ENCODE measurements at places on chromosomes 7 and 10.

DNA sequence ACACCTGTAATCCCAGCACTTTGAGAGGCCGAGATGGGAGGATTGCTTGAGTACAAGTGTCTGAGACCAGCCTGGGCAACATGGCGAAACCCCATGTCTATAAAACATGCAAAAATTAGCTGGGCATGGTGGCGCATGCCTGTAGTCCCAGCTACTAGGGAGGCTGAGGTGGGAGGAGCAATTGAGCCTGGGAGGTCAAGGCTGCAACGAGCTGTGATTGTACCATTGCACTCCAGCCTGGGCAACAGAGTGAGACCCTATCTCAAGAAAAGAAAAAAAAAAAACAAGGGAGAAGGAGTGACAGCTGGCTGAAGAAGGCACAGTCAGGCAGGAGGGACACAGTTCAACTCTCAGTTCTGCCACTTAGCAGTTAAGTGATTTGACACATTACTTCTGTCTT, 26.4 kb upstream of the ZCCHC24 start:
- DNase-seq, result no peak

GRCh38 chr7:98126311-98127142, 19.9 kb downstream of the LMTK2 start:
- no peak for DNase-seq

GRCh38 chr10:52566471-52567246, 205.9 kb downstream of the MBL2 start:
- DNase-seq, result no peak

DNA sequence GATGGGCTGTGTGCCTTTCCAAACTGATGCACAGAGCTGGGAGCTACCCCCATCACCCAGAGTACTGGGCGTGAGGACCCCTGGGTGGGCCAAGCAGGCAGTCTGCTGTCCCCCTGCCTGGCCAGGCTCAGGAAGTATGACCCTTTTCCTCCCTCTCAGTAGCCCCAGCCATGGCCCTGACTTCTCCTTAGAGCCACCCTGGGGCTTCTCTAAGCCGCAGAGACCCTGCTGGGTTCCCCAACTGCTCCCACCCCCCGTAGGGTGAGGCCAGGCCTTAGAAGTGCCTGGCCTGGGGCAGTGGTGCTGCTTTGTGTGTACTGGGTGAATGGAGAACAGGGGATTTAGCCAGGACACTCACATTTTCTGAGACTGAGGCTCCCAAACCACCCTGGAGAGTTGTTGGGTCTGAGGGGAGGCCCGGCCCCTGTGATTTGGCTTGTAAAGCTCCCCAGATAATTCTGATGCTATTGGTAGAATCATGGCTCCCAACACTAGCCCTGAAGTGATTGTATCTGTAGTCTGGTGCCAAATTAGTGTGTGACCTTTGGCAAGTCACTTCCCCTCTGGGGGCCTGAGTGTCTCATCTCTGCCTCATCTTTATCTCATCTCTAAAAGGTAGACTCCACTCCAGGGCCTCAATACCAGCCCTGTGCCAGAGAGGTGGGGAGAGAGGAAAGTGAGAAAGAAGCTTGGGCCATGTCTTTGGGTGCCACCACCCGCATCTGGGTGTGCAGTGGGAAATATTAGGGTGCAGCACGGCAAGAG, 99.7 kb upstream of the PPIF start:
- DNase-seq, result no peak

- no peak for DNase-seq
Measured at GRCh38 chr10:68125772-68126171, 16.5 kb downstream of the MYPN start.

GRCh38 chr10:16891375-16892313, 74.4 kb upstream of the RSU1 start:
- no peak for DNase-seq

- peak; percentile 35 for DNase-seq
Measured at GRCh38 chr10:12448729-12449391, 99.5 kb downstream of the CAMK1D start.

DNA sequence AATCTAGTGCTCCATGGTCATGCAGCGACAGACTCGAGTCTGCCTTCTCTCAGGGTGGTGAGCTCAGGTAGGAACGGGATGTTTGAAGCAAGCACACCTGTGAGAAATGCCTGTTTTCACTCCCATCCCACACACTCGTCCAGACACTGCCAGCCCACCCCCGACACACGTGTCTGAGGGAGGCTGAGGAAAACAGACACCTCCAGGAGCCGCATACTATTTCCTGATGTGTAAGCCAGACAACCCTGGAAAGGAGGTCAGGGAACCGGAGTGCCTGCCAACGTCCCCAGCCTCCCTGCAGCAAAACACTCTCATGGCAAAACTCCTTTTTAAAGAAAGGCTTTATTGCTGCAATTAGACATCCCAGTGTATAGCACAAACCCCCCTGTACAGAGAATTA, 80.2 kb downstream of the ALOX5 start:
- DNase-seq, result no peak

DNA sequence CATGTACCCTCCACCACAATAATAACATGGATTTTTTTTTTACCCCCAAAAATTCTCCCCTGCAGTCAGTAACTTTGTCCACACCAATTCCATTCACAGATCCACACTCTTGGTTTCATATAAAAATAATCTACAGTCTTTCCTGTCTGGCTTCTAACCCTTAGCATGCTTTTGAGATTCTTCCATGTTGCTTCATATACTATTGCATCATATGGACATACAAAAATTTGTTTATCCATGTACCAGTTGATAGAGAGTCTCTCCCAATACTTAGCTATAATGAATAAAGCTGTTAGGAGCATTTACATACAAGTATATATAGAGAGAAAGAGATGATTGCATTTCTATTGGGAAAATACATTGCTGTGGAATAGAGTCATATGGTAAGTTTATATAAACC, 575.0 kb downstream of the XPNPEP1 start:
- DNase-seq, result no peak

DNA sequence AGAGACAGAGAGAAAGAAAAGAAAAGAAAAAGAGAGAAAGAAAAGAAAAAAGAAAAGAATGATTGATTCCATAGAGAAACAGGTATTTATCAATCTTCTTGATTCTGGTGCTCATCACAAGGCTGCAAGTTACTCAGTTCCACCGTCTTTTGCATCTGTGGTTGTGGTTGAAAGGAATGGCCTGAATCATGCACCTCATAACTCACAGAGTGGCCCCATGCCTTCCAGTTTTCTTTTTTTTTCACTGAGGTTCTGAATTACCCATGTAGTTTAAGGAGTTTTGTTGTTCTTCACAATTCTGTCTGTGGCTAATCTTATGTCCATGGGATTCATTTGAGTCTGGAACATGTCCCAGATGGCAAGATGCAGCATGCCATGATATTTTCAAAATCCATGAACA, 156.0 kb downstream of the ZNF33B start:
- DNase-seq, result no peak

DNA sequence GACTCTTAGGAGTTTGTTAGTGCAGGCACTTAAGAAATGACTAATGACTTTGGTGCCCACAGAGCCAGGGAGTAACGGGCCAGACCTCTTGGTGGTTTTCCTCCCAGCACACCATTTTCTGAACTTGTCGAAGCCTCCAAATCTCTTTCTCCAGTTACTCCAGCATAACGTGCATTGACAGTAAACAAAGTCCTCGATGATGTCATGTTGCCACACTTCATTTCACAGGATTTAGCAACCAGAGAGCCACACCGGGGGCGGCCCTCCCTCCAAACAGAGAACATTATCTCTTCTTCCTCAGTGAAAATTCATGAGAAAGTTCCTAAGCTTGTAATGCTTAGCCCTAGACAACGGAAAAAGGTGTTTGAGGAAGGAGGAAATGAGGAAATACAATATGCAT, 4.0 kb upstream of the SVOPL start:
- DNase-seq, result no peak

DNA sequence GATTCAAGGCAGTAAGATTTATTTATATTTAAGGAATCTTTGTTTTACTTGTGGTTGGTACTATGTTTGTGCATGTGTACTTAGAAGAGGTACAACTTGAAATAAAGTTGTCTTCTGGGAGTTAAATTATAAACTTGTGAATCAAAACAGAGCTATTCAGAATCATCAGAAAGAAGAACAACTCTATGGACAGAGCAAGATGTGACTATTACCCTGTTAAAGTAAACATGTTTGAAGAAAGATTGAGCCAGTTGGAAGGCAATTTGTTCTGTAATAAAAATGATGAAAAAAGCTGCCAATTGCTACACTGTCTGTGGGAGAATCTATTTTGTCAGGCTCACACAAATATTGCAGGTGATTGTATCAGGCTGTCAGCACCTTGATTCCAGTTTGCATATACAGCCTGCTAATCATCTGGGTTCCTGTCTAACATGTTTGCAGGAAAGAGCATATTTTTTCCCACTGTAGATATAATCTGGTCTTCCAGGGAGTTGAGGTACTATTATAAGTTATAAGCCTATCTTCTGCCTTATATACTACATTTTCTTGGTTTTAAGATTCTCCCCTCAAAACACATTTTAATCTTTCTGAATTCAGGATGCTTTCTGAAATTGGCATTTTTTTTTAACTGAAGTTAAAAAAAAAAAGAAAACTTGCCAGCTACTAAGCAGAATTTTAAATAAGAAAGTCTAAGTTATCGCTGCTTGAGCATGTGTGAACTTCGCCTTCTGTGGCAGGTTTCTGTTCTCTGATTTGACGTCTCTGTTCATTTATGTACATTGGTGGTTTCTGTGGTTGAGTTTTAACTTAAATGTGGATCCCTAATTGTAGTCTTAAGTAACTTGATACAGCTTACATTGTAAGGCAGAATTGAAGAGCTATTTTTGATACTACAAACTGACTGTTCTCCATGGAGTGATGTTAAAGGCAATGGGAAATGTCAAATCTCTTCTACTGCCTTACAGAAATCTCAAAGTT, 46.0 kb downstream of the ZNRF2 start:
- no peak for DNase-seq

- DNase-seq, result peak; percentile 47
Measured at GRCh38 chr10:84329196-84329611, 815 bp downstream of the CCSER2 start.

- no peak for DNase-seq
Measured at GRCh38 chr10:27695706-27696105, 49.9 kb downstream of the MKX start.

DNA sequence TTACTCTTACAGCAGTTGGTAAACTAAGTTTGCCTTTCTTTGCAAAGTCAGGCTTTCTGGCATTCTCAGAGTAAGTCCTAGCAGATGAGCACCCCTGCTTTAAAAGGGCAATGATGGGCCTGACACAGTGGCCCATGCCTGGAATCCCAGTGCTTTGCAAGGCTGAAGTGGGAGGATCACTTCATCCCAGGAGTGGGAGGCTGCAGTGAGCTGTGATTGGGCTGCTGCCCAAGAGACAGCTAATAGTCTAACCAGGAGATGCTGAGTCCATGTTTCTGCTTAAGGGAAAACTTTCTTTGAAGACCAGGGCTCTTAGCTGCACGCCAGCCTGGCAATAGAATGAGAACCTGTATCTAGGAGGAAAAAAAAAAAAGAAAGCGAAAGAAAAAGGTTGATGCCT, 100.2 kb upstream of the MPP7 start:
- DNase-seq, result no peak

DNA sequence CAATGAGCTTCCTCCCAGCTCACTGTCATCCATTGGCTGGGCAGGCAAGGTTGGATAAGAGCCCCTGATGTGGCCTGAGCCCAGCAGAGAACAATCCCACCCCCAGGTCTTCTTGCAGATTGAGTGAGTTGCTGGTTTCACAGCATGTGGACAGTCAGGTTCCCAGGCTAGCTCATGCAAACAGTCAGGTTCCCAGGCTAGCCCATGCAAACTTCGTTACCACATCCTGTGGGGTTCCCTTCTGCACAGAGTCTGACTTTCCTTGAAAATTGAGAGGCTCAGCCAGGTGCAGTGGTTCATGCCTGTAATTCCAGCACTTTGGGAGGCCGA, 67.1 kb downstream of the TMEM130 start:
- no peak for DNase-seq

GRCh38 chr10:70106958-70107791, 25.4 kb downstream of the AIFM2 start:
- DNase-seq, result no peak

DNA sequence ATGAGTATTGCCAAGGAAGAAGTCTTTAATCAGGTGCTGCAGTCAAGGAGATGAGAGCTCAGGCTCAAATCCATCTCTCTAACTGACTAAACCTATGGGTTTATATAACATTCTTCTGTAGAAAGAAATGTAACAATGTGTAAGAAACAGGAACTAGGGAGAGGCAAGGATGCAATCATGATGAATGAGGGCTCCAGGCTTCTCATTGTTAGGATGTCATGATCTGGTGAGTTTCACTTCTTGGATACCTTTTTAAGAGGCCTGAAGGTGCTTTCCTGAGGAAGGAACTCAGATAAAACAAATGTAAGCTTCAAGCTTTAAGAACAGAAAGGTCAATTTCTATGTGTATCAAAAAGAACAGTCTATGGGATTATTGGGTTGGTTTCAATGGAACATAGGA, 30.8 kb upstream of the SCIN start:
- no peak for DNase-seq

DNA sequence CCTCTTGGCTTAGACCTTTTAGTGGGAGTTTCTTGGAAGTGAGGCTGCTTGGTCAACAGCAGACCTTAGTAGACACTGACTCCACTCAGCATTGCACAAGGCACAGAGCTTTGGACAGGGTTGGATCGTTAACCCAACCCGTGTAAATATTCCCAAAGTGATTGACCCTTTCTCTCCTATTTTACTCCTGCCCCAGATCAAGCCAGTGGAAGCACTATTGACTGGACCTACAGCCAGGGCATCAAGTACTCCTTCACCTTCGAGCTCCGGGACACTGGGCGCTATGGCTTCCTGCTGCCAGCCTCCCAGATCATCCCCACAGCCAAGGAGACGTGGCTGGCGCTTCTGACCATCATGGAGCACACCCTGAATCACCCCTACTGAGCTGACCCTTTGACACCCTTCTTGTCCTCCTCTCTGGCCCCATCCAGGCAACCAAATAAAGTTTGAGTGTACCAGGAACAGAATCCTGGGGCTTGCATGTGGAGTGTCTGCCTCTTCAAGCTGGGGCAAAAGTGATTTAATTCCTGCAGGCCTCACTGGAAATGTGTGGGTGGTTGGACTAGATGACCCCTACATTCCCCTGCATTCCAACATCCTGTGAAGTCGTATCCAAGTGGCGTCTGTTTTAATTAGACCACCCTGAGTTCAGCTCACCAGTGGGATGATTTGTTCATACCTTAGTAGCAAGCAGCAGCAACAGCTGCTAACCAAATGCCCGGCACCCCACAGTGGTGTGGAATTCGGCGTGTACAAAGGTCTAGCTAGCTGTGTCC, 7.5 kb downstream of the CPA1 start:
- no peak for DNase-seq

Data from effector CD8-positive, alpha-beta T cell (primary cell).